ENCODE measurements at places on chromosomes 2 and 18. TPM values are rescaled to one million over a fixed set of nuclear protein-coding genes. Genes with fewer than 3 reads are reported as not detected.

DNA sequence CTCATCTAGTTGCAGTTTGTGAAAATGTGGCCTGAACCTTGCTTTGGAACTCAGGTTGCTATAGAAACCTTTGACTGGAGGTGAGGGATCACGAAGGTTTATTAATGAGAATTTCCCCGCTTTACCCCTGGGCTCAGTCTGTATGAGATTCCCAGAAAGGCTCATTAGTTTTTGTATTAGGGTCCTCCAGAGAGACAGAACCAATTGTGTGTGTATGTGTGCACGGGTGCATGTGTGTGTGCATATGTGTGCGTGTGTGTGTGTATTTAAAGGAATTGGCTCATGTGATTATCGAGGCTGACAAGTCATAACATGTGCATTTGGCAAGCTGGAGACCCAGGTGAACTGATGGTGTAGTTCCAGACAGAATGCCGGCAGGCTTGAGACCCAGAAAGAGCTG, 113.8 kb upstream of the DLX2 start:
- DNase-seq: no peak

- no peak for DNase-seq
Observed at GRCh38 chr2:183993052-183993451, 605.3 kb upstream of the ZNF804A start.

GRCh38 chr18:61570070-61570469, 236.8 kb downstream of the CDH20 start:
- DNase-seq: no peak

DNA sequence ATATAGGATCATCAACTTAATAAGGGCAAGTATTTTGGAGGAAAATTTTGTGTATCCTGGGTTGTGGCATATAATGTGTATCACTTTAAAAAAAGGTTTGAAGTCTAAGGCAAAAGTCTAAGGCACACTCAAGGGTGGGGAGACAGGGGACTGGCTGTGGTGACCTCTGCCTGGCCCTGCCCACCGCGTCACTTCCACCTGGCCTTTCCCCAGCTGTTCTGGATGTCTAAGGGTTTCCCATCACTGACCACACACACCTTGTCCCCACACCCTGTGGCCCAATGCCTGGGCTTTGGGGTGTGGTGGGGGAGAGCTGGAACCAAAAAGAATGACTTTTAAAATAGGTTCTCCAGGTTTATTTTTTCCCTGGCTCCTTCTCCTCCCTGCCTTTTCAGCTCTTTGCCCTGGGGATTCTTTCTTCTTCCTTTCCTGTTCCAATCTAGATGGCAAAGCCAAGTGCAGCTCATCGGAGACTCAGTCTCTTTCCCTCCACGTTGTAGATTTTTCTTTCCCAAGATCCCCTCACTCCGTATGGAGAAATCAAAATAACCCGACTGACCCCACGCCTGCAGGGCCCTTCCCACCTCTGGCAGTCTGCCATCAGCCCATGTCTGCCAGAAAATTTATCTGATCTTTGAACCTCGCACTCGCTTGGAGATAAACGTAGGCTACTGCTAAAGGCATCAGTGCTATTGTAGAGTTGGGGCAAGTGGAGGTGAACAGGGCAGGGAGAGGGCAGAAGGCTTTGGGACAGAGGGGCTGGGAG, 257.2 kb downstream of the DYSF start:
- DNase-seq: no peak

- no peak for DNase-seq
Observed at GRCh38 chr18:11487390-11487789, 122.0 kb upstream of the SLC35G4 start.

DNA sequence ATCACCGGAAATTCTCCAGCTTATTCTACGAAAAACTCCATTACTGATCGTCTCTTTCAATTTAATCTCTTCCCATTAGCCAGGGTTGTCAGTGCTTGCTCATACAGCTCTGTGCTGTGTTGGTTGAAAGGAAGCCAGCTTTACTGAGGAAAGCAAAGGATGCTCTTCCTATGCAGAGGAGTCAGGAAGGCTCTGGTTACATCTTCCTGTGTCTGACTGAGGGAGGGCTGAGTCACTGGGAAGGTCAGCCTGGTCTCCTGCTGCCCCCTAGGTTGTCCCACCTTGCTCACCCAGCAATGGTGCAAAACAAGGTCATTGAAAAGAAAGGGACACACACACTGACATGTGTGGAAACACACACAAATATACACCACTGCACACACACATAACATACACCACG, 975.6 kb downstream of the DCDC2C start:
- DNase-seq: no peak

- no peak for DNase-seq
Observed at GRCh38 chr2:65919550-65920188, 487.3 kb upstream of the SPRED2 start.

DNA sequence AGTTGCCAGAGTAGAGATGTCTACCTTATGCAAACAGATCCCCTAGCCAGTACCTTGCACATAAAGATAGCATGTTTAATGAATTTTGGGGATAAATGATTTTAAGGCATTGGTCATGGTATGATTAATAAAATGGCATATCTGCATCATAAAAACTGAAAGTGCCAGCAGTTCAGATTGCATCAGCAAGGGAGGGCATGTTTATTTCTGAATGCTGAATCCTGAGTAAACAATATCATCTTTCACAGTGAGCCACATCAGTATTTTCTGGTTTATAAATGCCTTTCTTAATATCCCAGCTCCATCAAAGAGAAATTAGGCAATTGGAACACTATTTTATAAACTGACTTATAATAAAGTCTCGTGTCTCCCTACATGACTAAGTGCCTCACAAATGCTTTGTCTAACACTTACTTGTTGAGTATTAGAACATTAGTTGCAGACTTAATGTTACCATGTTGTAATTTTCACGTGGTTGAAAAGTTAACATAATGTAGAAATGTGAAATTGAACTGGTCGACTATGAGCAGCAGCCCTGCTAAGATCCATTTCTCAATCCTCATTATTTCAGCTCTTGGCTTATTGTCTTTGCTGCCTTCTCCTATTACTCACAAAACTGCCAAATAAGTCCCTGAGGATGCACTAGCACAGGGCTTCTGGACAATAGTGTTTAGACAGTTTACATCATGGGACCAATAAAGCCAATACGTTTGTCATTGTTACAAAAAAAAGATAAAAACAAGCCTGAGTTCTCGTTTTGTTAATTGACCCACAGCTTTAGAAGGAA, 48.0 kb downstream of the LANCL1 start:
- no peak for DNase-seq

- no peak for DNase-seq
Observed at GRCh38 chr18:46474487-46475389, 182.3 kb downstream of the LOXHD1 start.

DNA sequence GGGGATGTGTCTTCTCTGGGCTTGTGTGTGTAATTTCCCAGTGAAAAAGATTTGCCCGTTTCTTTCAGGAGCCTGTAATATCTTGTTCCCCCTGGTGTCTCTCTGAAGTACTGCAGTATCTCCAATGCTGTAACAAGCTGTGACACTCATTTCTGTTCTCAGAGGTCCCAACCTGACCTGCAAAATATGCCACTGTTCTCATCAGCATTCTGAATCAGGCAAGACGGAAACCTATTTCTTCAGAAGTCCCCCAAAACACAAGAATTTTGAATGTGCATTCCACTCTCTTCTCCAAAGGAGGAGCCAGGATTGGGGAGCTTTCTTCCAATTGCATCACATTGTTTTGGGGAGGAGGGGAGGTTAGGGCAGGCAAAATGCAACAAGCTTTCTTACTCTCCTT, 77.0 kb upstream of the CNGA3 start:
- DNase-seq: no peak

DNA sequence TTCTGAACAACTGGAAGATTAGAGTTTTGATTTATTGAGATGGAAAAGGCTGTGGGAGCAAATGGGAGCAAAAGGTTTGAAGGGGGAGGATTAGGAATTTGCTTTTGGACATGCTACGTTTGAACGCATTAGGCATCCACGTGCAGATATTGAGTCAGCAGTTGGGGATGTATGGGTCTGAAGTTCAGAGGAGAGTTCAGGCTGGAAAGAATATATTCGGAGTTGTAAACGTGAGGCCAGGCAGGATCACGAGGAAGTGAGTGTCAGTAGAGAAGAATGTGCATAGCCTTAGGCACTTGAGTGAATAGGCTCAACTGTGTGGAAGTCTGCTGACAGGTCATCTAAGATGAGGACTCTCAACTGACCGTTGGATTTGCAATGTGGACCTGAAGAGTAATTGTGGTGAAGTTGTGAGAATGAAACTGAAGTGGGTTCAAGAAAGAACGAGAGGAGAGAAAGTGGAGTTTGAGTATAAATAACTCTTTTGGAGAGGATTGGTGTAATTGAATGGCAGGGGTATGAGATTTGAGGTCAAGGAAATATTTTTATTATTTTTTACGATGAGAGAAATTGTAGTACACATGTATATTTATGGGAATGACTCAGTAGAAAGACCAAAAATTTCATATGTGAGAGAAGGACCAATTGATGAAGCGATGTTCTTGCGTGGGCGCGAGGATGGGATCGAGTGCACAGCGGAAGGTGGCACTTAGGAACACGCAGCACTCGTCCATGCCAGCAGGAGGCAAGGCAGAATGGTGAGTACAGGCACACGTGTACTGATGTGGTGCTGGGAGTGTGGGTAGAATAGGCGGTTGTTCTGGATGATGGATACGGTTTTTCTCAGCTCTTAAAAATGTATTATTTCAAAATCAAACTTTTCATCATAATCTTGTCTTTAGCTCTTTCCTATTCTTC, 40.5 kb upstream of the POLE4 start:
- DNase-seq: no peak

- DNase-seq: no peak
Observed at GRCh38 chr2:109415581-109416013, 198.2 kb downstream of the SEPTIN10 start.

DNA sequence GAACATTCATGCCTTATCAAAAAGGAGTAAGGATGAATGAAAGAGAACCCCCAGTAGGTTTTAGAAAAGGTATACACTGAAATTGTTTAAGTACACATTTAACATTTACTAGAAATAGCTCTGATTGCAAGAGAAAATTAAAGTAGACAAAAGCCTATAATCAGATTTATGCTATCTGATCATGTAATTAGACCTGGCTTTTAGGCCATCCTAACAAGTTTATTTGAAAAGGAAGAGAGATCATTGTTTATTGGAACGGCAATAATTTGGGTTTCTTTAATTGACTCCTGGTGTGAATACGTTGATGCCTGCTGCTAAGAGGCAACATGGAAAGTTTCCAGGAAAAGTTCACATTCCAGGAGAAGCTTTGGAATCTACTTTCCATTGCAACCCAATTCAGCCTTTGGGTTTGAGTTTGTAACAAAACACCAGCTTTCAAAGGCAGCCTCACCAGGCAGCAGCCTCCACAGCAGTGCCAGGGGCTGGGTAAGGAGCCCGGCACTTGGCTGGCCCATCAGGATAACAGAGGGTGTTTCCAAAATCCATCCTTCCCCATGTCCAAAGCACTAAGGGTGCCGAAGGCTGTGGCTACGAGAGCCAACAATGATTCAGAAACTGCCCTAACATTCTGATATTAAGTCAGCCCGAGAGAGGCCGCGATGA, 18.0 kb downstream of the FZD7 start:
- no peak for DNase-seq

DNA sequence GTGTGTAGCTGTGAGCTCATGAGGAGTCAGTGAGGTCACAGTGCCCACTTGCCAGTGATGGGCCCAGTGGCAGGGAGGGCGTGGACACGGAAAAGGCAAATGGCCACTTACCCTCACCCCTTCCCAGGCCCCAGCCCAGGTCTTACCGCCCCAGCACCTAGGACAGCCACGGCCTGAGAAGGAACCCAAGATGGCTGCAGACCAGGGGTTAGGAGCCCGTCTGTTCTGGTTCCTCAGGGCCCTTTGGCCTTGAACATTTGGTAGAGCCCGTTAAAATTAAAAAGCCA, 74.1 kb downstream of the EMX1 start:
- DNase-seq: no peak

- no peak for DNase-seq
Observed at GRCh38 chr2:149740490-149740889, 152.9 kb upstream of the MMADHC start.

- no peak for DNase-seq
Observed at GRCh38 chr18:45379903-45380302, 235.4 kb upstream of the SLC14A2 start.

DNA sequence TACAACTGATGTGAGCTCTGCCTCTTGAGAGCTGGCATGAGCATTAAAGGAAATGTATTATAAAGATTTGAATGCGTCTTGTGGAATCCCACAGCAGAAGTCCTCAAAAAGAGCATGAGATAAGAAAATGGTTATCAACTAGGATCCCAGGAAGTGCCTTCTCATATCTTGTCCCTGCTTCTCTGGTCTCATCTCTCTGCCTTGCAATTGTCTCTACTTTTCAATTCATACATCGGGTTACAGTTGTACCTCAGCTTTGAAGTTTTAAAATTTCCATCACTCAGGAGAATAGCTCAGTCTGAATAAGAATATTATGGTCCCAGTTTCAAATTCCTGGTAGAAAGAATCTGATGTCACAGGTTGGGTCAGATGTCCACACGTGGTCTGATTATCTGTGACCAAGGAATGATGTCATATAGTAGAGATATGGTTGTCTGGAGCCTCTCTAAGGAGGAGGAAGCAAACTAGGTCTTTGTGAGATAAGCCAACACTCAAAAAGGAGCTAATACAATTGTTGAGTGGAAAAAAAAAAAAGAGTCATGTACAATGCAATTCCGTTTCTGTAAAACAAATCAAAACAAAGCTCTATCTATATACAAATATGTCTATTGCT, 21.7 kb upstream of the CCDC88A start:
- DNase-seq: no peak

DNA sequence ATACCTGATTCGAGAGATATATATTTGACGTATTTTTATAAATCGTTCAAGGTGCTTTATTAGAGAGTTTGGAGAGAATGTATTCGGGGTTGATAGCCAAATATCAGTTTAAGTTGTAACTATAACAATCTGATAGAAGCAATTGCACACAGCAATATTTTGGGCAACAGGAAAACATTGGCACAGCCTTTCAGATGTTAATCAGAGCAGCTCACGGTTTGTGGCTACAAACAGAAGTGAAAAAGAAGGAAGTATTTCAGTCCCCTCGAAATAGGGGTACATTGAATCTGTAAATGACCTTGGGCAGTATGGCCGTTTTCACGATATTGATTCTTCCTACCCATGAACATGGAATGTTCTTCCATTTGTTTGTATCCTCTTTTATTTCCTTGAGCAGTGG, 20.6 kb downstream of the SERPINB10 start:
- DNase-seq: no peak

The CFAP221 gene
- polyA plus RNA-seq: 19.2 TPM

The FBXO48 gene
- polyA plus RNA-seq: 1.6 TPM

The FSHR gene
- polyA plus RNA-seq: not detected

The PJVK gene
- 7.1 TPM for polyA plus RNA-seq

The ZNF532 gene
- polyA plus RNA-seq: 96.6 TPM

The MPP4 gene
- 0.09 TPM for polyA plus RNA-seq

The CDH2 gene
- 80.9 TPM for polyA plus RNA-seq

The MOGAT1 gene
- polyA plus RNA-seq: not detected

The CPLX4 gene
- 0.16 TPM for polyA plus RNA-seq

The ALPP gene
- polyA plus RNA-seq: not detected

The STRN gene
- polyA plus RNA-seq: 24.2 TPM

The OTOS gene
- polyA plus RNA-seq: 0.36 TPM

The ANKRD53 gene
- polyA plus RNA-seq: 0.90 TPM

The AGPS gene
- polyA plus RNA-seq: 50.5 TPM
